ENCODE measurements at places on chromosomes 3 and 15.

GRCh38 chr15:96322536-96323318, 7.8 kb upstream of the NR2F2 start:
- DNase-seq = no peak

DNA sequence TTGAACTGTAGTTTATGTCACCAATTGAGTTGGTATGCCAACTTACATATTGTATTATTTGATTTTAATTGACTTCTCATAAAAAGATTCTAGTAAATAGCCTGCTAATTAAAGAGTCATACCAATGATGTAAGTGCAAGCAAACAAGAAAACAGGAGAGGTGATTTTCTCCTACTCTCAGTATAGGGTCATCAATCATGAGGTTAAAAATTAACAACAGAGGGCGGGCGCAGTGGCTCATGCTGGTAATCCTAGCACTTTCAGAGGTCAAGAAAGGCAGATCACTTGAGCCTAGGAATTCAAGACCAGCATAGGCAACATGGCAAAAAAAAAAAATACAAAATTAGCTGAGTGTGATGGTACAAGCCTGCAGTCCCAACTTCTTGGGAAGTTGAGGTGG, 108.7 kb downstream of the MYO9A start:
- no peak for DNase-seq

DNA sequence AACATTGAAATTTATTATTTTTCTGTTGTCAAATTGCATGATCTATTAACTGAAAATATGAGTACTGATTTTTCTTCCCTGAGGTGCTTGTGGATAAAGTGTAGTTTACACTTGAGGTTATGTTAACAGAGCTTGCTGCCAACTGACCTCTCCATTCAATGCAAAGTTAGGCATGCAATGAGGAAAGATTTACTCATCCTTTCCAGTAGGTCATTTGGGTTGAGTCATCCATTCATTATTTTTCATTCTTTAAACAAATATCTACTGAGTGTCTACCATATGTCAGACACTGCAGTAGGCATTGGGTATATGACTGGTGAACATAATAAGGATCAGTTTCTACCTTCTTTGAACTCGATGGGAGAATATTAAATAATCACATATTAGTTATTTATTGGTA, 604.1 kb downstream of the EDEM1 start:
- no peak for DNase-seq

DNA sequence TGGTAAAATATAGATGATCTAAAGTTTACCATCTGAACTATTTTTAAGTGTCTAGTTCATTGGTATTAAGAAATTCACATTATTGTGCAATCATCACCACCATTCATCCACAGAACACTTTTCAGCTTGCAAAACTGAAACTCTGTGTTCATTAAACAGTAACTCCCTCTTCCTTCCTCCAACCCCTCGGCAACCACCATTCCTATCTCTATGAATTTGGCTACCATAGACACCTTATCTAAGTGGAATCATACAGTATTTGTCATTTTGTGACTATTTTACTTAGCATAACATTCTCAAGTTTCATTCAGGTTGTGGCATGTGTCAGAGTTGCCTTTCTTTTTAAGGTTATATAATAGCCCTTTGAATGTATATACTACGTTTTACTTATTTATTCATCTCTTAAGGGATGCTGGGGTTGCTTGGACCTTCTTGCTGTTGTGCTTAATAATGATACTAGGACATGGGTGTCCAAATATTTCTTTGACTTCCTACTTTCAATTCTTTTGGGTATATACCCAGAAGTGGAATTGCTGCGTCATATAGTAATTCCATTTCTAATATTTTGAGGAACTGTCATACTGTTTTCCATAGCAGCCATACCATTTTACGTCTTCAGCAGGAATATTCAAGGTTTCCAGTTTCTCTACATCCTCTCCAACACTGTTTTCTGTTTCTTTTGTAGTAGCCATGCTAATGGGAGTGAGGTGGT, 20.9 kb downstream of the KAT2B start:
- DNase-seq = no peak

GRCh38 chr3:51799879-51800749, 21.1 kb upstream of the IQCF6 start:
- DNase-seq = no peak

DNA sequence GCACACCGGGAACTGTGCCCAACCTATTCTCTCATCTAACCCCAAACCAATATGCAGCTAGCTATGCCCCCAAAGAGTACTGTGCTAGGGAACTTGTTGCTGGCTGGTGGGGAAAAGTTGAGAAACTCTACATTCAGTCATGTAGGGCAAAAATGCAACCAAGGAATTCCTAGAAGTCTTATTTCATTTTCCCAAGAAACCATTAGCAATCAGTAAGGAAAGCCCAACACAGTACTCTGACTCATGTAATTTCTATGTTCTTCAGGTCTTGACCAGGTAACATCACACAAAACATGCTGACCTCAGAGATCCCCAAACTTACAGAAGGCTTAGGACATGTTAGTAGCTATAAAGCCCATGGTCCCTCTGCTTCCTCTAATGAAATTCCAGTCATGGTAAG, 52.1 kb downstream of the TASOR start:
- no peak for DNase-seq

DNA sequence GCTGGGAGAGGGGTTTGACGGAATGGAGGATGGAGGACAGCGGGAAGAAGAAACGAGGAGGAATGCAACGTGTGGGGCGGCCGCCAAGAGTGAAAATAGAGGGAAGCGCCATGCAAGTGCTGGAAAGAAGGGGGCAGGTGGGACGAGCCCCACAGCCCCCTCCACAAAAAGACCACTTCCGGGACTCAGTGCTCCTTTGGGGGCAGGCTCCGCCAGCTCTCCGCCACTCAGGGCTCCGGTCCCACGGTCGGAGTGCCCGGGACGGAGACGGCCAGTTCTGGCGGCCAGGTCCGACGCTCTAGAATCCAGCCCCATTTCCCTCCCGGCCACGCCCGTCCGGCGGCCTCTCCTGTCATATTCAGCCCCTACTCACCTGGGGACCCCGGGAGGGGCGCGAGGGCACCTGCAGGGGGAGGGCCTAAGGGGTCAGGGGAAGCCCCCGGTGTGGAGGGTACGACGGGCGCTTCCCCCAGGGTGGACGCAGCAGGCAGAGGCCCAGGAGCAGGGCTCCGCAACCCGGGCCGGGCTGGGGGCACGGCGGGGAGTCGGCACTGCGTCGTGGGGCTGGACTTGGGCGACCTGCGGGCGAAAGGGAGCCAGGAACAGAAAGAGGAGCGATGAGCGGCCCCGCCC, 25.5 kb upstream of the CSPG4 start:
- DNase-seq = no peak

DNA sequence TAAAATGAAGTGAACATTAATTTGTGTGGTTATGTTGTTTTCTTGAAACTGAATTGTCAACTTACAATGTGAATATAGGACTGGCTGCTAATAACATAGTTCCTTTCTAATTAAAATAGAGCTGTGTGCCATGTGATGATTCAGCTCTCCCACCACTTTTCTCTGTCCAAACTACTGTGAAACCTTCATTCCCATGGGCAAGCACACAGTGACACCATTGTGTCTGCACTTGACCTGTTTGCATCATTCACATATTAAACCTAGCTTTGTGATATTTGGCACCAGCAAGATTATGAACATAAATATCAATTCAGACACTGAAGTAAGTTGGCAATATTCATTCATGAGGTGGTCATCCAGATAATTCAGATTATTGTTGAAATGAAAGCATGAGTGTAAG, 78.8 kb upstream of the TCF12 start:
- no peak for DNase-seq

DNA sequence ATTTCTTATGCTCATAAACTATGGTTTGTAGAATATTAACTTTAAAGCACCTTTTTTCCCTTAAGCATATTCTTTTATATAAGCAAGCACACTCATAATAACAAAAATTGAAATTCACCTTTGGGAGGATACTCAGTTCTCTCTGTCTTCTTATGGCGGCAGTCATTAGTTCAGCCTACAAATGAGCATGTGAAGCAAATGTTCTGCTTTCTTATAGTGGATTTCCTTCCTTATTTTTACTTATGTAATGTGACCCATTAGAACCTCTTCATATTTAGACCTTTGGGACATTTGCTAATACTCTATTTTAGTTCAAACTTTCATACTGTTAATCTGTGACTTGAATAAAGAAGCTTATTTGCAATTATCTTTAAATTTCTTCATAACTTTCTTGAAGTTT, at the start of gene P2RY13:
TSS of gene P2RY13 (minus strand) at position 187 of the 400 bp plus-strand sequence. CDS start at position 166, 21 bp downstream.
- DNase-seq = no peak

DNA sequence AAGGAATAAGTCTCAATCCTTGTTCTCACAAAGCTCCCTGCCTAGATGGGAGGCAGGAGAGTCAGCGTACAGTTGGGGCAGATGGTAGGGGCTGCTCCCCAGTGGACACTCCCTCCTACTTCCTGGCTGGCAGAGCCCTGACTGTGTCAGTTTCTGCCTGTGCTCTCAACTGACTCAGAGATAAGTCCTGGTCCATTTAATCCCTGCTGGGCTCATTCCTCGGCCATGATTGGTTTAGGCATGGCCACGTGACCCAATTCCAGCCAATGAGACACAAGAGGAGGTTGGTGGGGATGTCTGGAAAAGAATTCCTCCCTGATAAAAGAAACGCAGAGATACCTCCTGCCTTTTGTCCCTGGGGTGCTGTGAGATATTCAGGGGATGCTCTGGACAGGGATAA, 118.1 kb upstream of the SLC6A11 start:
- DNase-seq = no peak

DNA sequence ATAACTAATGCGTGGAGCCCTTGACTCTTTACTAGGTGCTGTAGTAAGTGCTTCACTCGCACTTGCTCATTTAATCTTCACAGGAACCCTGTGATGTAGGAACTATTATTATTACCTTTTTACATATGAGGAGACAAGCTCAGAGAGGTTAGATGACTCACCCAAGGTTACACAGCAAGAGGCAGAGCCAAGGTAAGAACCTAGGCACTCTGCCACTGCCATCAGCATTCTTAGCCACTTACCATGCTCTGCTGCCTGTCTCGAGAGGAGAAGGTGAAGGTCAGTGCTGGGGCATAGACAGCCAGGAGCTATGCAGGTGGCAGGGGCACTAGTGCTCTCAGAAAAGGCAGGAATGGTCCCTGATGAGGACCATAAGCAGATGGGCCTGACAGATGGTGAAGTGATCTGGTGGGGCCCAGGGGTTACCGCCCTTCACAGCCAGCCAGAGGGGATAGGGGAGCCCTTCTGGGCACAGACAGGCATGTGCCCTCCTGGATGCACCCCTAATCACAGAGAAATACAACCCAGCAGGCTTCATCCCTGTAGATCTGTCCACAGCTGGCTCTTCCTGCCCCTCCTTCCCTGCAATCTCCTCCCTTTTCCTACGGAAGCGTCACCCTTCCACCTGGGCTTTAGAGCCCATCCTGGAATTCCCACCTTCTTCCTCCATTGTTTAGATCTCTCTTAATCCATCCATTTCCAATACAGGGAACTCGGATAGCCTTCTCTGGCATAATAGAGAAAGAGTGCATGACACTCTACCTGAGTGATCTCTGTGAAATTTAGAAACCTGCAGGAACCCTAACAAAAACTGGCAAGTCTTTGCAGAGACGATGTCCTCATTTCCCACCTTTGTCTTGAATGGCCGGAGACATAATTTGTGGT, 26.9 kb downstream of the ABTB1 start:
- DNase-seq = no peak

- no peak for DNase-seq
Measured at GRCh38 chr15:85745525-85746150, 49.1 kb downstream of the KLHL25 start.

GRCh38 chr3:149373235-149374125, 4.0 kb downstream of the TM4SF1 start:
- DNase-seq = no peak

DNA sequence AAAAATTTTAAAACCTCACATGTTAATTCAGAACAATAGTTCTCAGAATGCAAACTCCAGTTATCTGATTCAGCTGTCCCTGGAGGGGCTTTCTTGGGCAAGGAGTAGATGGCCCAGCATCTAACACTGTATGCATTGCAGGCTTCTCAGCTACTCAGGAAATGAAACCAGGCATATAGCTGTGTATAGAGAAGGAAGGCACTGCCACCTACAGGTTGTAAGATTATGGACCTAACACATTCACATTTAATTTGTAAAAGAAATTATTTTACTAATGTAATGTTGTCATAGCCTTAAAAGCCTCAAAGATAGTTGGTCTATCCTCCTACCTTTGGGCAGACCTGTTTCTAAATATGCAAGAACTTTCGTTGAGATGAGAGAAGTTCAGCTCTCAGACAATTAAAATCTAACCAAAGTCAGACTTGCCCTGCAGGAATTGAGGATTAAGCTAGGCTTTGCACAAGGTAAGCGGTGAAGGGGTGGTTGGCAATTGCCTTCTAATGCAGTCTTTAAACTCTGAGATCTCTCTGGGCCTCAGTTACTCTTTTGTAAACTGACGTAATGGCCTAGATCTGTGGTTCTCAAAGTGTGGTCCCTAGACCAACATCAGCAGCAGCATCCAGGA, 132.8 kb upstream of the SLC24A5 start:
- no peak for DNase-seq

DNA sequence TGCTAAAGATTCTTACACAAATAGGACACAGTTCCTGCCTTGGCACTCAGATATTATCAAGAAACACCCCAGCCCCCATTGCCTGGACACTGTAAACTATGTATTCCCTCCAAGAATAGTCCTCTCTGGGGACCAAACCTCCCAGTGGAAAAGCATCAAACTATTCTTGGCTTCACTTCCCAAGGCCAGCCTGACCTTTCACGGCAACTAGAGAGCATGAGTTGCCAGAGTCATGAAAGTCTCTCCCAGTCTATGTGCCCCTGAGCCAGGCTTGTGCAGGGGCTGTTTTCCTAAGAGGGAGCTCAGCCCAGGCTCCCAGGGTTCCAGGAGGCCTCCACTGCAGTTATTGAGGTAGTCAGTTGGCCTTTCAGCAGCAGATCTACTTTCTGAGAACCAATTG, 251.9 kb upstream of the TGFBR2 start:
- no peak for DNase-seq

- no peak for DNase-seq
Measured at GRCh38 chr3:17555525-17555924, 186.9 kb downstream of the TBC1D5 start.

DNA sequence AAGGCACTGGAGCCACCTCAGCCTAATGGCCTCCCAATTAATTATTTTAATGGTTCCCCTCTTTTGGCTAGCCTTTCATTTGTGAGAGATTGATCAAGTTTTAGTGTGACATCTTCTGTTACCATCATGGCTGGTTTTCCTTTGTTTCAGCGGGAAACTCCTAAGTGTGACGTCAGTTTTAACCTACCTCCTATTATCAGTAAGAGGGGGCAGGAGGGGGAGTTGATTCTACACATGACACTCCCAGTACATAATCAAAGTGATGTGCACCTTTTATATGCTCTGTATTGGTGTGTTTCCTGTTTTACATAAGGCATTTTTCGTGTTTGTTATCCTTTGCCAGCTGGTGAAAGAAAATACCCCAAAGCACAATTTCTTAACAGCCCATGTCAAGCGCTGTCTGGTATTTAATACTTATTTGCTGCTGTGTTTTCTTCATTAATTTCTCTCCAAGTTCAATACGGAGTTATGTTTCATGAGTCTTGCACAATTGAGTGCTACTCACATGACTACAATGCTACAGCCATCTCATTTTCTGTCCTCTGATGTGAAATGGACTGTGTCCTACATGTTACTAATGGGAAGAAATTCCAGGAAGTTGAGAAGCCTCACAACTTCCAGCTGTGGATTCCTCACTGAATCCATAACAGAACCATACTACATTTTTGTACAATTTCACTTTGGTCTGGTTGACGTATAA, 52.2 kb upstream of the POLR2M start:
- DNase-seq = no peak

GRCh38 chr3:194870394-194871110, 184.9 kb downstream of the FAM43A start:
- no peak for DNase-seq

- no peak for DNase-seq
Measured at GRCh38 chr3:100875239-100875638, 118.0 kb downstream of the ABI3BP start.

All from stimulated activated CD4-positive, alpha-beta T cell treated with anti-CD3 and anti-CD28 coated beads, TNF-alpha, amount 100 ng/mL, for 1 hour (primary cell).